ENCODE measurements at places on chromosomes 6 and 20. TPM values are rescaled to one million over a fixed set of nuclear protein-coding genes. Genes with fewer than 3 reads are reported as not detected.

SLC17A1 gene
- not detected for polyA plus RNA-seq

PNLDC1 gene
- not detected for polyA plus RNA-seq

HLA-DQA1 gene
- polyA plus RNA-seq = 10.3 TPM

TXLNB gene
- 0.32 TPM for polyA plus RNA-seq

E2F1 gene
- 1.8 TPM for polyA plus RNA-seq

ARFGEF3 gene
- not detected for polyA plus RNA-seq

LAMP5 gene
- not detected for polyA plus RNA-seq

SMIM29 gene
- polyA plus RNA-seq = 86.1 TPM

FAM229B gene
- polyA plus RNA-seq = 13.3 TPM

RHAG gene
- not detected for polyA plus RNA-seq

OR12D3 gene
- polyA plus RNA-seq = not detected

HMGN3 gene
- 163 TPM for polyA plus RNA-seq

APOM gene
- 5.7 TPM for polyA plus RNA-seq

COL21A1 gene
- not detected for polyA plus RNA-seq

MSH5 gene
- polyA plus RNA-seq = 2.5 TPM

CRNKL1 gene
- 11.2 TPM for polyA plus RNA-seq

CALHM4 gene
- polyA plus RNA-seq = not detected

TTK gene
- 0.42 TPM for polyA plus RNA-seq

ULBP1 gene
- not detected for polyA plus RNA-seq

ID4 gene
- not detected for polyA plus RNA-seq

NECAB3 gene
- polyA plus RNA-seq = 2.5 TPM

VSX1 gene
- polyA plus RNA-seq = not detected

FLRT3 gene
- polyA plus RNA-seq = not detected

Data from immature natural killer cell (primary cell).